ENCODE measurements at places on chromosomes 12 and 14.

DNA sequence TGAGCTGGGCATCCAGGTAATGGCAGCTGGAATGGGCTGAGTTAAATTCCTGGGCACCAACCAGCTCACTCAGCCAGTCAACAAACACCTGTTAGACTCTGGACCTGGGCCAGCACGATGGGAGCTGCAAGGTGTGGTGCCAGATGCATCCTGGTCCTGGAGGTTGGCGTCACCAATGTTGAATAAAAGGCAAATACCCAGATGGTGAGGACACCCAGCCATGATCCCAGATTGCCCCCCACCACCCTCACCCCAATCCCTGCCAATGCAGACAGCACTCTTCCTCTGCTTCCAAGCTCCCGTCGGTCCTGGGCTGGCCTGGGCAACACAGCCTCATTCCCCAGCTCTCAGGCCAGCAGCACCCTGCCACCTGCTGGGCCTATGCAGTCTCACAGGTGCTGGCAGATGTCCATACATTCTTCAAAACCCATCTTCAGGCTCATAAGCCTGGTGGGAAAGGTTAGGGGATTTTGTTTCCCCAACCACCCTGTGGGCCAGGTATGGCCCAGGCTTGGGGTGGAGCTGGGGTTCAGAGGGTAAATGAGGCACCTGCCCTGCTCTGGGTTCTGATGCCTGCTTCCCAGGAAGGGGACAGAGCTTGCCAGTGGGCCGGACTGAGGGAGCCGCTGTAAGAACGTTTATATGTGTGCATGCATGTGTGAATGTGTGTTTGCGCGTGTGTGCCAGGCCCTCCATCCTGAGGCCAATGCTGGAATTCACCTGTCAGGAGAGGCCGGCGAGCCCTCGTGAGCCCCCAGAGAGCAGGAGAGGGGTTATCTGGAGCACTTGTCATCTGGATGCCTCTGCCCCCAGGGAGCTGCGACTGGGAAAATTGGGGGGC is 58.0 kb downstream of the LGMN start:
- DNase-seq, result no peak

GRCh38 chr12:54959291-54960018 is 25.1 kb downstream of the TESPA1 start:
- DNase-seq, result no peak

DNA sequence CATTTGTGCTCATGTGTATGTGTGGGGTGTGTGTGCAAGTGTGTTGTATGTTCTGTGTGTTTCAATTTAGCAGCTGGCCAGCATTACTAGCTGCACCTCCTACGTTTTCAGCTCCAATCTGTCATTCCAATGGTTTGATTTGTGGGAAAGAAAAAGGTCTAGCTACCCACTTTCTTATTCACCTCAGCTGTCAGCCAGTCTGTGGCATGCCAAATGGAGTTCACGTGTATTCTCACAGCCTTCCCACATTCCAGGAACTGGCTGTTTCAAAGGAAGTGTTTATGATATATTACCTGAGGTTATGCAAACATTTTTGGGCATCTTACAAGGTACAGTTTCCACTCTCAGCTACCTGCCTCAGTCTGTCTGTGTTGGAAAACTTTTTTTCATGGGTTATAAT is 220.2 kb upstream of the CPNE8 start:
- DNase-seq, result no peak

GRCh38 chr12:39205969-39206368 is 237.0 kb downstream of the KIF21A start:
- no peak for DNase-seq

- DNase-seq, result no peak
Observed at GRCh38 chr12:104605685-104606084, 148.9 kb downstream of the CHST11 start.

GRCh38 chr14:89992273-89992672 is 36.5 kb downstream of the TDP1 start:
- DNase-seq, result no peak

GRCh38 chr12:53954694-53955035 is at the start of gene HOXC12:
Gene HOXC12, plus strand, starts transcription at chr12:53954903. Its CDS starts 27 bp downstream, at chr12:53954930.
- no peak for DNase-seq

Measured in GM12892 (cell line).